Hematopoietic multipotent progenitor cell (in vitro differentiated cells): ENCODE measurements at places on chromosomes 11 and 22. TPM values are rescaled to one million over a fixed set of nuclear protein-coding genes. Genes with fewer than 3 reads are reported as not detected.

GRCh38 chr22:50228366-50228765 lies 16.5 kb downstream of the TUBGCP6 start:
- DNase-seq, result no peak

GRCh38 chr22:20384865-20385264 lies 9.1 kb upstream of the ZNF74 start:
- DNase-seq, result no peak

DNA sequence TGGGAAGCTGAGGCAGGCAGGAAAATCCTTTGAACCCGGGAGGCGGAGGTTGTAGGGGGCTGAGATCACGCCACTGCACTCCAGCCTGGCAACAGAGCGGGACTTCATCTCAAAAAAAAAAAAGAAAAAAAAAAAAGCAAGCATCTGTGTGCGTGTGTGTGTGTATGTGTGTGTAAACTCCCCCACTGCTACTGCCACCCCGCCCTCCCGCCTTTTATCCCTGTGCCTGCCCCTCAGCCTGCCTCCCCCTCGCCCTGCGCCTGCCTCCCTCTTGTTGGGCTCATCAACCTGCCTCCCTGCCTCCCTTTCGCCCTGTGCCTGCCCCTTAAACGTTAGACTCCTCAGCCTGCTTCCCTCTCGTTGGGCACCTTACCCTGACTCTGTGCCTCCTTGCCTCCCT lies 18.0 kb downstream of the TMEM258 start:
- no peak for DNase-seq

DNA sequence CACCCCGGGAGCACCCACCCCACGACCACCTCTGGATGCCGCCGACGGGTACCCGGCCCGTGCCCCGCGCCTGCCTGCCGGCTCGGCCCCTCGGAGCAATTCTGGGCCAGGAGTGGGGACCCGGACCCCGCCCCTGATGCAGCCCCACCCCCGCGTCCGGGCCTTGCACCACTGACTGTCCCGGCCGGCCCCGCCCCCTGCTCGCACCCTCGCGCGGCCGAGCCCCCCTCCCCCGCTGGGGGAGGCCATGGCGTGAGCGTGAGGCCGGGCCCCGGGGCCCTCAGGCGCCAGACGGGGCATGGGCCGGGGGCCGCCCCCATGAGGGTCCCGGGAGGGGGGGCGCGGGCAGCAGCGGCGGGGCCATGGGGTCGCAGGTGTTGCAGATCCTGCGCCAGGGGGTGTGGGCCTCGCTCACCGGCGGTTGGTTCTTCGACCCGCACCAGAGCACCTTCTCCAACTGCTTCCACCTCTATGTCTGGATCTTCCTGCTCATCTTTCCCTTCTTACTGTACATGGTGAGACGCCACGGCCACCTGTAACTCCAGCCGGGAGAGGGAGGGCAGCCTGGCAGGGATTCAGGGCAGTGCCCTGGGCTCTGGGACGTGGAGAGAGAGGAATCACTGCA lies 486 bp downstream of the PCNX3 start:
- DNase-seq, result no peak

DNA sequence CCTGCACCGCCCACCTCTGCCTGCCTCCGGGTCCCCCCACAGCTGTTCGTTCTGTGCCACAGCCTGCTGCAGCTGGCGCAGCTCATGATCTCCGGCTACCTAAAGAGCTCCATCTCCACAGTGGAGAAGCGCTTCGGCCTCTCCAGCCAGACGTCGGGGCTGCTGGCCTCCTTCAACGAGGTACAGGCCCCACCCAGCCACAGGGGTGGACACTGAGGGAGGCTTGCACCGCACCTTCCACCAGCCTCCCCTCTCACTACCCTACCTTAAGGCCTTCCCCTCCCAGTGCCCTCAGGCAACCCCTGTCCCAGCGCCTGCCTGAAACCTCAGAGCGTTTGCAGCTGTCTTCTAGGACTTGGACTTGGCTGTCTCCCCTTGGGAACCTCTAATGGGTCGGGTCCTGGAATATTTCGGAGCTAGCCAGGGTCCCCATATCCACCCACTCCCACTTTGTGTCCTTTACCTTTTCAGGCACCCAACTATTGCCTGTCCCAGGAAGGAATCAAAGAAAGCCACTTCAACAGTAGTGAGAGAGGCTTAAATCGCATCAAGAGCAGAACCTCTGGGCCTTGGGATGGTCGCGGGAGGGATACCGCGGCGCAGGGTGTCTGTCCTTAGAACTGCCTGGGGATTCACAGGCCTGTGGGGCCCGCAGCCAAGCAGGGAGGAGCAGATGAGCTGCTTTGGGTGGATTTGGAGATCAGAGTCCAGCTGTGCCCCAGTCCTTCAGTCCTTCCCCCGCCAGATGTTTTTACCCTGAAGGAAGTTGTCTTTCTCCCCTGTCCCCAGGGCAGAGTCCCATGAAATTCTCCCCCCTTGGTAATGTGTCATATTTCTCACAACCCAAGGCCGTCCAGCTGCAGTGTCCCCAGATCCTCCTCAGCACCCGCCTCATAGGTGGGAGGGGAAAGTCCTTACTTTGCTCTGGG lies 13.3 kb downstream of the SLCO2B1 start:
- DNase-seq, result no peak

DNA sequence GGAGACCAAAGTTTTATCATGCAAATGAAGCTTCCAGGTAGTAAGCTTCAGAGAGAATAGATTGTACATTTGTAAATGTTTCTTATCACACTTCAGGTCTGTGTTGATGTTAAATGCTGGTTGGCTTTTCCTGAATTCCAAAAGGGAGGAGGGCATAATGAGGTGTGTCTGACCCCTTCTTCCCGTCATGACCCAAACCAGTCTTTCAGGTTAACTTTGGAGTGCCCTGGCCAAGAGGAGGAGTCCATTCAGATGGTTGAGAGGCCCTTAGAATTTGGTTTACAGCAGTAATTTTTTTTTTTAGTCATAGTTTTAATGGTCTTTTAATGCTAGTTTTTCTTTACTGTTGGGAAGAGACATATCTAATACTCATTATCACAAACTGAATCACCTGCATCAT lies 2.5 kb downstream of the OR6X1 start:
- no peak for DNase-seq

POU2F3 gene
- not detected for total RNA-seq

CDK2AP2 gene
- total RNA-seq, result 42.5 TPM

F2 gene
- under 0.01 TPM for total RNA-seq

DNA sequence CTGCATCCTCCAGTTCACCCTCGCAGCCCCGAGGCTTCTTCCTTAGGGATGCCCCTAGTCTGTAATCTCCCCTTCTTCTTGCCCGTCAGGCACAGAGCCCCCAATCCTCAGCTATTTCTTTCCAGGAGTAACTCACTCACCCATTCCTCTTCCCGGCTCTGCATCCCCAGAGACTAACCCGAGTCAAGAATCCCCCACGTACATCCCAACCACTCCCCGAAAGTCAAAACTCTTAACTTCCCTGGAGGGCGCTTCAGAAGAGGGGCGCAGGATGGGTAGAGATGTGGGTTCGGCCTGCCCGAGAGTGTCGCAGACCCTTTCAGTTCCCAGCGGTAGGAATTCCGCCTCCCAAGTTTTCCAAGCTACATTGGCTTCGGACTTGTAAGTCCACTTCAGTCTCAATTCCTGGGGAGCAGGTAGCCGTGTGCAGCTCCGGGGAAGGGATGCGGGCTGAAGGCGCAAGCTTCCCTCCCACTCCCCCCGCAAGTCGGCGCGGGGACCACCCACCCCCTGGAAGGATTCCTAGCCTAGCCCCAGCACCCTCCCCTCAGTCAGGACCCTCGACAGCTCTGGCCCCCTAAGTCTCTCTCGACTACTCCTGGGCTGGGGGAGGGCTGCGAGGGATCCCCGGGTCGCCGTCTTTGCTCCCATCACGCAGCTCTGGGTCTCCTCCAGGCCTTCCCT lies 871 bp downstream of the BDNF start:
- DNase-seq, result no peak

GRCh38 chr11:114215871-114216795 lies 80.1 kb upstream of the NNMT start:
- peak; percentile 69 for DNase-seq

GRCh38 chr11:31657091-31657490 lies 147.5 kb downstream of the ELP4 start:
- DNase-seq, result no peak

DNA sequence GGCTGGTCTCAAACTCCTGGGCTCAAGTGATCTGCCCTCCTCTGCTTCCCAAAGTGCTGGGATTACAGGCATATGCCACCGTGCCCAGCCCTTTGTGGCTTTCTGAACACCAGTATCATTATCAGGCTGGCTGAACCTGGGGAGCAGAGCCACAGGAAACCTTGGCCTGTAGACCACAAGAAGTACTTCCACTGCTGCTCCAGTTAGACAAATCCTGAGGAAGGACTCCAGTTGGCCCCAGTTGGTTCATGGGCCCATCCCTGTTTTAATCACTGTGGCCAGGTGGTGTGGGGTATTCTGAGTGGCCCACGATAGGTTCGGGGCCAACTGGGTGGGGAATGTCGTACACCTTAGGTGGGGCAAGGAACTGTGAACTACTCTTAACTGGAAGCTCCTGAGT lies 5.5 kb upstream of the DUSP18 start:
- no peak for DNase-seq

DNA sequence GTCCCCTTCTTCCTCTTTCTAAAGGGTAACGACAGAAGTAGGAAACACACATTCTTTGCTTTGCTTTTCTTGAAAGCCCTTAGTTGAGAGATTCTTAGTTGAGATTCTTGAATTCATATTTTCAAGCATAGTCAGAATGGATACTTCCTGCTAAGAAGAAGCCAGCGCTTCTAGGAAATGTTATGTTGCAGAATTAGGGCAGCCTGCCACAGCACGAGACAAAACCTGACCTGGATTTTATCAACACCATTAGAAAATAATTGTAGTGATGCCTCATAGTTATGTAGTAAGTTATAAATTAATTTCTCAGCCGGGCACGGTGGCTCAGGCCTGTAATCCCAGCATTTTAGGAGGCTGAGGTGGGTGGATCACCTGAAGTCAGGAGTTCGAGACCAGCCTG lies 37.9 kb upstream of the NUP160 start:
- peak; percentile 57 for DNase-seq

GRCh38 chr11:118142081-118142480 lies 10.5 kb downstream of the SCN4B start:
- no peak for DNase-seq

CCDC89 gene
- under 0.01 TPM for total RNA-seq

DNA sequence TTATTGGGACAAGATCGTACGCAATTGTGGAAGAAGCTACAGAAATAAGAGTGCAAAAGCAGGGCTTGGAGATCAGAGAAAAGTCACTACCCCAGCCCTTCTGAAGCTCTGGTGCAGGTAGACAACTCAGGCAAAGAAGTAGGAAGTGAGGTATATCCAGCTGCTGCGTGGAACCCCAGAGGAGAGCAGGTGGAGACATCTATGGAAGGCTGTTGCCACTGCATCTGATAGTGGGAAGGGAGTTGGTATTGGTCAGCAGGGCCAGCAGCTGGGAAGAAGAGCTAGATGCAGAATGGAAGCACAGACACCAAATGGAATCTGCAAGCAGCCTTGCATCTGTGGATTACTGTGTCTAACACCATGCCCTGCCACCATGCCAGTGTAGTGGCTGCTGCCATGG lies 165.1 kb downstream of the WNT11 start:
- DNase-seq, result no peak

GRCh38 chr11:126963603-126964363 lies 36.8 kb downstream of the KIRREL3 start:
- DNase-seq, result no peak

DNA sequence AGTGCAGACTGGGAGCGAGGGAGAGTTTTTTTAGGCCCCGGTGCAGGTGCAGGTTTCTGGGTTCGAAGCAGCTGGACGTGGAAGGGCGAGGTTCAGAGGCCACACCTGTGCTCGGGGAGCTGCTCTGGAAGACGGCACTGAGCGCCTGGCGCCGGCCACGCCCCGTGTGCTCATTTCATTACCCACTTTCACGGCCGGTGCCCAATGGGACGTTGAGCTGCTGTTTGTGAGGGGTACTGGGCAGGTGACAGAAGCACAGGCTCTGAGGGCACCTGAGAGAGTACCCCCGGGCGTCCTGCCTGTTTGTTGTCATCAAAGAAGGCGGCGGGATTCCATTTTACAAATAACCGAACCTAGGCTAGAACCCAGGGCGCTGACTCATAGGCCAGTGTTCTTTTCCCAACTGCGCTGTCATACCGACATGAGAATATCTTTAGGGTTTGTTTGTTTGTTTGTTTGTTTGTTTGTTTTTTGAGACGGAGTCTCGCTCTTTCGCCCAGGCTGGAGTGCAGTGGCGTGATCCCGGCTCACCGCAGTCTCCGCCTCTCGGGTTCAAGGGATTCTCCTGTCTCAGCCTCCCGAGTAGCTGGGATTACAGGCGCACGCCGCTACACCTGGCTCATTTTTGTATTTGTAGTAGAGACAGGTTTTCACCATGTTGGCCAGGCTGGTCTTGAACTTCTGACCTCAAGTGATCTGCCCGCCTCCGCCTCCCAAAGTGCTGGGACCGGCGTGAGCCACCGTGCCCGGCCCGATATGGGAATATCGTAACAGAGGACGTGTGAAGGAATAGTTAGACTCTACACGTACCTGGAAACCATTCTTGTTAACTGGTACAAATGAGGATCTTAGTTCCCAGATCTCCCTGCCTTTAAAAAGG lies 16.6 kb upstream of the SPTBN2 start:
- DNase-seq, result no peak

RGL4 gene
- 12.1 TPM for total RNA-seq

GRCh38 chr22:45572444-45572843 lies 69.8 kb downstream of the FBLN1 start:
- no peak for DNase-seq

DNA sequence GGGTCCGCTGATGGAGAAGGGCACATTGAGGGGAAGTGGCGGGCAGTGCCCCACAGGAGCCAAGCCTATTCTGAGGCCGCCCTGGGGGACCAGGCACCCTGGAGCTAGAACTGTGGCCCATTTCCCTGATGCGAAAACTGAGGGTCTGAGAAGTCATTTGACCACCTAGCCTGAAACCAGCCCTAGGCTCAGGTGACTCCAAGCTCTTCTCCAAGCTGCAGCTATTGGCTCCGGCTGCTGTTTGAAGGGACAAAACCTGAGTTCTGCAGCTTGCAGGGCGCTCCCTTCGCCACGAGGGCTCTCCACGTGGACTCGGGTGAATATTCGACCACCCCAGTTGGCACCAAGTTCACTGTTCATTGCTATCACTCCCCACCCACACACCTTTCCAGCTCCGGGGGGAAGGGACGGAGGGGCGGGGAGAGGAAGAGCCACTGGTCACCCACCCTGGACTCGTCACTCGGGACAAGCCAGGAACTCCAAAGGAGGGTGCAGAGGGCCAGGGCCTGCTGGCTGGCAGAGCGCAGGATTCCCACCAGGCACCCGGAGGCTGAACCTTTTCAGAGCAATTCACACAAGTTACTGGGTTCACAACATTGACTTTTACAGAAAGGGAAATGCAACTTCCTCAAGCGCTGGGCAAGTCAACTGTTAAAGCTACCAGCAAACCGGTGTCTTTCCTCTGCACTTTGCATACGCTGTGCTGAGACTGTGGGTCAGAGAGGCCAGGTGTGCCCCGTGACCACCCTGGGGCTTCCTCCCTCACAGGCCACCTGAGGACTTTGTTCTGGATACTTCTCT lies 1.1 kb upstream of the RAC2 start:
- peak; percentile 37 for DNase-seq

OR8A1 gene
- not detected for total RNA-seq
